ENCODE measurements at places on chromosomes 1 and 21.

- no peak for DNase-seq
These were observed 269.6 kb downstream of the VAV3 start for GRCh38 chr1:107695341-107695740.

- DNase-seq = no peak
These were observed 300.3 kb downstream of the GRIK1 start for GRCh38 chr21:29639366-29640079.

GRCh38 chr1:6788946-6789345 is 3.7 kb downstream of the CAMTA1 start:
- no peak for DNase-seq

GRCh38 chr1:228784181-228784580 is 48.9 kb downstream of the RHOU start:
- DNase-seq = no peak

DNA sequence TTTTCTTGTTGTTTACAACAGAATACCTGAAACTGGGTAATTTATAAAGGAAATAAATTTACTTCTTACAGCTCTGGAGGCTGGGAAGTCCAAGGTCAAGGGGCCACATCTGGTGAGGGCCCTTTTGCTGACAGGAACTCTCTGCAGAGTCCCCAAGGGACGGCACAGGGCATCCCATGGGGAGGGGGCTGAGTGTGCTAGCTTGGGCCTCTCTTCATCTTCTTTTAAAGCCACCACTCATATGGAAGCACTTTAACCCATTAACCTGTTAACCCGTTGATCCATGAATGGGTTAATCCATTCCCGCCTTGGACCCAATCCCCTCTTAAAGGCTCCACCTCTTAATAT is 76.3 kb downstream of the OBSCN start:
- DNase-seq = no peak

- no peak for DNase-seq
These were observed 42.5 kb downstream of the LAMC2 start for GRCh38 chr1:183228347-183229220.

- no peak for DNase-seq
These were observed 33.8 kb downstream of the DUSP10 start for GRCh38 chr1:221708076-221708571.

DNA sequence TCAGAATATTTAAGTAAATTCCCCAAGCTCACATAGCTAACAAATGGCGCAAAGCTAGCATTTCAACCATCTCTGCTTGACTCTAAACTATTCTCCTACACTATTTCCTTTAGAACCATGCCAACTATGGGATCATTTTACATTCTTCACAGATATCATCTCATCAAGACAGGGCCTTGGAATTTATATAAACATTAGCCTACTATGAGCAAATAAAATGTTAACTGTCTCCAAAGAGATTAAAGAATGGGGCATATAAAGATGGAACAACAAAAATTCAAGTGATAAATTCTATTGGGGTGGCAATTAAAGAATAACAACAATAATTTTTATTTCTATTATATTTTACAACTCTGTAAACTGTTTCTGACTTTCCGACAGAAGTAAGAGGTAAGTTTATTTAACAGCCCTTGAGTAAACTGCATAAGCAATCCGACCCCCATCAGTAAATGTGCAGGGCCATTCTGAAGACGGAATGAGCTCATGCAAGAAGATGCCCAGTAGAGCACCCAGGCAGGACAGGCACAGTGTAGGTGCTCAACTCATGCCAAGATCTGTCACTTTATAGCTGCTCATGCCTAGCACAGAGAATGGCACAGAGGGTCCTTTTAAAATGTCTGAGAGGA is 261.9 kb downstream of the VAV3 start:
- peak; percentile 14 for DNase-seq

GRCh38 chr1:156836041-156836654 is 19.5 kb upstream of the SH2D2A start:
- DNase-seq = no peak

DNA sequence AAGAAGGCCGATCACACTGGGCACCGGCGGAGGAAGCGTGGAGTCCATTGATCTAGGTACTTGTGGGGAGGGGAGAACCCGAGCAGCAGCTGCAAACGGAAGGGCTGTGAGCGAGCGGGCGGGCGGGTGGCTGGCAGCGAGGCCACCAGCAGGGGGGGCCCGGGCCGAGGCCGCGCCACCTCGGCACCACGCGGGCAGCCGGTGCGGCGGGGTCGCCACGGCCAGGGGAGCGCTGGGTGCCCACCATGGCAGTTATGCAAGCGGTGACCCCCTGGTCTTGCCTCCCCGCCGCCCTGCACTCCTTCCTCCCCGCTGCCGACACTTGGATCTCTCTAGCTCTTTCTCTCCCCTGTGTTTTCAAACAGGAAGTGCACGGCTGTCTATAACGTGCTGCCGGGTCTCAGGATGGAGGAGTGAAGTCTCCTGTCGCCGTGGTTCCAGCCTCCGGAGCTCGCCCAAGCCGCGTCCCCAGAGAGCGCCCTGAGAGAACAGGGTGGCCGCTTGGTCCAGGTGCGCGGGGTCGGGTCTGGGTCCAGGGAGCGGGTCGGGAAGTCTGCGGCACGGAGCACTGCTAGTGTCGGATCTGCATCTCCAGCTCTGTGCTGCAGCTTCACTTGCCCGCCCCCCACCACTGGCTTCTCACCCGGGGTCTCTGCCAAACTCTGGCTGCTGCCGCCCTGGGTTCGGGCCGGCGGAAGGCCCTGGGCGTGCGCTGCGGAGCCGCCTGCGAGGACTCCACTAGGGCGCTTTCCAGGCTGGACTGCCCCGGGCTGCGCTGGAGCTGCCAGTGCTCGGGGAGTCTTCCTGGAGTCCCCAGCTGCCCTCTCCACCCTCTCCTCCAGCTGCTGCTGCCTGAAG is 22.7 kb downstream of the LRRC8D start:
- no peak for DNase-seq

DNA sequence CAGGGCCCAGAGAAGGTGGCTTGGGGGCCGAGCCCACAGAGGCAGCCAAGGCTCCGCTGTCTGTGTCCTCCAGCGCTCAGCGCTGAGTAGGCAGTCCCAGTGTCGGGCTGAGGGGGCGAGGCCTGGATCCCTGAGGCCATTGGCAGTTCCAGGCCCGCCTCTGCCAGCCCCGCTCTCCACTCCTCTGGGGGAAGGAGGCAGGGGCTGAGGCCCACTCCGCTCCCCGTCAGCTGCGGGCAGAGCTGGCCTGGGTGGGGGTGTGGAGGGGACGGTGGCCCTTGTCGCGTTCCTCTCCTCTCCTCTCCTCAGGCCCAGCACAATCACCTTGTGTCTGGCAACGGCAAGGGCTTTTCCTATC is 132.8 kb downstream of the CASZ1 start:
- no peak for DNase-seq

- no peak for DNase-seq
These were observed 501 bp downstream of the FBXO6 start for GRCh38 chr1:11664336-11665065.

GRCh38 chr21:44667612-44668011 is 885 bp upstream of the KRTAP12-2 start:
- DNase-seq = no peak

- peak; percentile 95 for DNase-seq
These were observed at the start of gene PGD for GRCh38 chr1:10398734-10399443. PGD (plus strand) TSS chr1:10399064; CDS start chr1:10399118, 54 bp downstream.

GRCh38 chr1:234096161-234096770 is 191.8 kb downstream of the SLC35F3 start:
- DNase-seq = no peak

GRCh38 chr21:36347962-36348328 is 27.9 kb downstream of the MORC3 start:
- DNase-seq = no peak

DNA sequence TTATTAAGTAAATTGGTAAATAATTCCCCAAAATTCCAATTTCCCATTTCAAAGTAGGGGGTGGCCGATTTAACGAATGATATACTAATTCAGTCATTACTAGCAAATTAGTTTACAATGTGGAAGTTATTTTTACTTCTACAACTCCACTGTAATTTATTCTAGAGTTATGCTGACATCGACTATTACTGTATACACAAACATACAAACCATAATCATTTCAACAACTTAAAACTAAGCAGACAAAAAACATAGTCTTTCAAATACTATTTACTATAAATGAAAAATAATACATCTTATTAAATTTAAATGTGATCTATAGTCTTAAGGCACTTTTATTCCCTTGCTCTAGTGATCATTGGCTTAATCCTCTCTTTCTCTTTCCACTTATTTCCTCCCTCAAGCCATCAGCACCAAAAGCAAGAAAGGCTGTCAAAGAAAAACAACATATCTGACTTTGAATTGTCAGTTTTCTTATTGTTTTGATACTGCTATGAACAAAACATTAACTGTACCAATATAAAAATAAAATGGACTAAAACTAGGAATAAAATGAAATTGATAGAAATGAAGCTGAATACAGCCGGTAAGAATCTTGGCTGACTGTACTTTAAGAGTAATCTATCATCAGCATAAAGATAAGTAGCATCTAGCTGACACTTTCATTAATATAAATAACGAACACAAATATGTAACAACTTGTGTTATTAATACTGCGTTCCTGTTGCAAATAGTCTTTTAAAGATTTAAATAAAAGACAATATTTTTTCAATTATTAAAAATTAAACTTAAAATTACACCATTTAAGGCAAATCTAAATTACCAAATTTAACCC is 4.1 kb downstream of the CDC42BPA start:
- DNase-seq = no peak

- no peak for DNase-seq
These were observed 12.5 kb upstream of the OLFML2B start for GRCh38 chr1:162036163-162036562.

- DNase-seq = no peak
These were observed 24.8 kb upstream of the KCNE1 start for GRCh38 chr21:34536820-34537219.

DNA sequence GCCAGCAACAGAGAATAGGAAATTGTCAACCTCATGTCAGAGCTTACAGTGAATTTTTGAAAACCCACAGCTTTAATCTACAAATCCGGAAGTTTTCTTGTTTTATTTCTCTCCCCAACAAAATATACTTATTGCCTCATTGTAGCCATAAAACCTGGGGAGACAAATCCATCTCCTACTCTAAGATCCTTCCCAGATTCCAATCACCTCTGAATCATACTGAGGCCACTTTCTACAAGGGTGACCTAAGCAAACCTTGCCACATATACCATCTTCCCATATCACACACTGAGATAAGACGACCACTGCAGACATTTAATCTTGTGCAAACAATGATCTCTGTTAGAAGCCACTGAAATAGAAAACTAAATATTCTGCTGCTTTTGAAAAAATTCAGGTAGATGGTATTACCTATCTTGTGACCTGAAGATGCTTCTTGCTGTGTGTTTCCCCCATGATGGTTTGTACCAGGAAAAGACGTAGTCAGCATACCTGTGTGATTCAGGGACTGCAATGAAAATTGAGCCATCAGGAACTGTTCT is 171.5 kb upstream of the DUSP10 start:
- no peak for DNase-seq

GRCh38 chr1:247906504-247907047 is 11.2 kb downstream of the OR2W3 start:
- no peak for DNase-seq

- DNase-seq = no peak
These were observed 14.6 kb upstream of the SLC2A1 start for GRCh38 chr1:42973286-42973685.

- DNase-seq = peak; percentile 7
These were observed 251.5 kb downstream of the BACH1 start for GRCh38 chr21:29550205-29550604.

DNA sequence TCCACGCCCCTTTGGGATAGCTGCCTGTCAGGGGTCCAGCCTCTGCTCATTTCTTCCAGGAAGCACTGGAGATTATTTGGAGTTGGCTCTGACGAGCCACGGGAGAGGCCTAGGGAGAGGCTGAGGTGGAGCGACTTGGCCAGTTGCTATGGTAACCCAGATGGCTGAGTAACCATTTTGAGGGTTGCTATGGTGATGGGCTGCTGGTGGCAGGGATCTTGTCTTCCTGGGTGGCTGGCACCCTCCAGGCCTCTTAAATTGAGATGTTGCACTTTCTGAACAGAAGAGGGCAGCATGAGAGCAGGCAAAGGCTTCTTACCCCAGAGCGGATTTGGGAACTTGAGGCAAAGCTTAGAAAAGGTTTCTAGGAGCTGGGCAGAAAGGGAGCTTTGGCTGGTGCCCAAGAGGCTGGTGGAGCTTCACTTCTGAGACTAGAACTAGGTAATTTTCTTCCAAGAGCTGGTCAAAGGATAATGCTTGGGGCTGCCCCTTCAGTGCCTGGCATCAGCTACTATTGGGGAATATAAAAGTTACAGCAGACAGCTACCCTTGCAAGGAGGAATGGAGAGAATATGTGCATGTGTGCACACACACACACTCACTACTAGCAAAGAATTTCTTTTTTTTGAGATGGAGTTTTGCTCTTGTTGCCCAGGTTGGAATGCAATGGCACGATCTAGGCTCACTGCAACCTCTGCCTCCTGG is 72.5 kb downstream of the NDUFS5 start:
- peak; percentile 68 for DNase-seq

DNA sequence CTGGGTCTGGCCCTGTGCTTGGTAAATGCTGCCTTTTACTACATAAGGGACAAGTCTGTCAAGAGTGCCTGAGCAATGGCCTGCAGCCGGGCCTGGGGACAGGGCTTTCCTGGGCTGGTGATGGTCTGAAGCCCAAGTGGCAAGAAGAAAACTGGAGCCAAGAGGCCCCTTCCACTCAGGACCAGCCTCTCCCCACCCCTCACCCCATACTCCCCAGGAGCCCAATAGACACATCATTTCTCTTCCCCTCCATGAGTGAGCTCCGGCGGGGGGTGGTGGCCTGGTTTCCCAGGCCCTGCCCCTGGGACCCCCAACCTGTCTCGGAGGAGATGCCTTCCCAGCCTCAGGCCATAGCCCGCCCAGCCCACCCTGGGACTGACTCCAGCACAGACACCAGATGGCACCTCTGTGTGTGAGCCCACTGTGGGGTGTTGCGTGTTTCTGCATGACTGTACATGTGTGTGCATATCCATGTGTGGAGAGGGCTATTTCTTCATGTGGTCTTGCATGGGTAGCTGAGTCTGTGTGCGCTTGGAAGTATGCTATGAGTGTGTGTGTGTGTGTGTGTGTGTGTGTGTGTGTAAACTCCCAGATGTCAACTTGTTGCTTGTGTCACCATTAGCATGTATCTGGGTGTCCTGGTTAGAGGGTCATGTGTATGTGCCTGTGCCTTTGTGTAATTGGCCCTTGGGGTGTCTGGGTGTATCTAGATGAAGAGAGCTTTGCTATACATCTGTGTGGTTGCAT is 14.3 kb upstream of the LRP8 start:
- no peak for DNase-seq

- DNase-seq = no peak
These were observed 5.4 kb downstream of the GADD45A start for GRCh38 chr1:67690411-67690810.

DNA sequence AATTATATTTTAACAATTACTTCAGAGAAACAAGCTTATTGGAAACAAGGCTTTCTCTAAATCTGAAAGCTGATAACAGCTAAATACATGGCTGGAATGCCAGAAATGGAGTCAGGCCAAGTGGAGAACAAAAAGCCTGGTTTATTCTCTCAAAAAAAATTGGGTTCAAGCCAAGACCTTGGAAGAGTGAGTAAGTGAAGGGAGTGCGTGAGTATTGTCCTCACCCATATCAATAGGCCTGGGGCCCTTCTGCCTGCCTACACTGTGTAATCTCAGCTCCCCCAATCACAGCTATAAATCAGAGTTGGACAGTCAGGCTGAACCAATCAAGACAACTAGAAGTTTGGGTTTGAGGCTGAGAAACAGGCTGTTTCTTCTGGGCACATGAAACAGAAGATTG is 7.4 kb downstream of the KYAT3 start:
- peak; percentile 93 for DNase-seq

All from fibroblast of skin of left biceps (primary cell).